Upper lobe of left lung (tissue), 6 donors: ENCODE measurements at places on chromosomes 2 and 18. TPM values are rescaled to one million over a fixed set of nuclear protein-coding genes. Genes with fewer than 3 reads are reported as not detected.

The FTCDNL1 gene
- total RNA-seq: 2.8 TPM

The DNAH6 gene
- 25.0 TPM for total RNA-seq

The TEX44 gene
- total RNA-seq: not detected

The CCDC138 gene
- total RNA-seq: 2.9 TPM

The SCYGR4 gene
- total RNA-seq: not detected

The UPP2 gene
- total RNA-seq: not detected

The TLX2 gene
- total RNA-seq: not detected

The CNTNAP5 gene
- not detected for total RNA-seq

The CCDC74B gene
- 20.5 TPM for total RNA-seq
